ENCODE measurements at places on chromosomes 3 and 15.

- peak; percentile 6 for DNase-seq
These were observed 264.6 kb upstream of the TLE3 start for GRCh38 chr15:70362350-70362749.

GRCh38 chr3:109918740-109919139, 581.4 kb upstream of the DPPA4 start:
- no peak for DNase-seq

- no peak for DNase-seq
These were observed 152.3 kb downstream of the SMAD6 start for GRCh38 chr15:66854012-66854965.

GRCh38 chr15:99546441-99547100, 19.2 kb upstream of the MEF2A start:
- no peak for DNase-seq

GRCh38 chr15:71055461-71055860, 59.8 kb upstream of the THSD4 start:
- no peak for DNase-seq

- DNase-seq, result no peak
These were observed 622 bp upstream of the ZNF589 start for GRCh38 chr3:48240000-48240963.

DNA sequence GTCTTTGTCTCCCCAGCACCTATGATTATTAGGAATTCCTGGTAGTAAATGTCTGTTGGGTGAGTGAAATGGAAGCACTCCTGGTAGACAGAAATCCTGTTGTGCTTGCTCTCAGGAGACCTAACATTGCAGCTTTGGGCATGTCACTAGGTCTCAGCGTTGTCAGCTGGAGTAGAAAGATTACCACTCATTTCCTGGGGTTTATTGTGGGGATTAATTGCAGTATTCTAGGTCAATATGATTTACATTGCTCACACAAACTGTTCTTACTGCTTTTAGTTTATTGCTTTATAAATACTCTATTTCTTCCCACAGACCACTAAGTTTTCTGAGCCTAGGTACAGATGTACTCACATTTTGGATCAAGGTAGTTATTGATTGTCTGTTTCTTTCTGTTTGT, 5.1 kb downstream of the TSEN2 start:
- no peak for DNase-seq

- no peak for DNase-seq
These were observed 33.8 kb upstream of the TRA2B start for GRCh38 chr3:185971579-185971978.

- no peak for DNase-seq
These were observed 34.3 kb downstream of the MCF2L2 start for GRCh38 chr3:183394150-183394549.

DNA sequence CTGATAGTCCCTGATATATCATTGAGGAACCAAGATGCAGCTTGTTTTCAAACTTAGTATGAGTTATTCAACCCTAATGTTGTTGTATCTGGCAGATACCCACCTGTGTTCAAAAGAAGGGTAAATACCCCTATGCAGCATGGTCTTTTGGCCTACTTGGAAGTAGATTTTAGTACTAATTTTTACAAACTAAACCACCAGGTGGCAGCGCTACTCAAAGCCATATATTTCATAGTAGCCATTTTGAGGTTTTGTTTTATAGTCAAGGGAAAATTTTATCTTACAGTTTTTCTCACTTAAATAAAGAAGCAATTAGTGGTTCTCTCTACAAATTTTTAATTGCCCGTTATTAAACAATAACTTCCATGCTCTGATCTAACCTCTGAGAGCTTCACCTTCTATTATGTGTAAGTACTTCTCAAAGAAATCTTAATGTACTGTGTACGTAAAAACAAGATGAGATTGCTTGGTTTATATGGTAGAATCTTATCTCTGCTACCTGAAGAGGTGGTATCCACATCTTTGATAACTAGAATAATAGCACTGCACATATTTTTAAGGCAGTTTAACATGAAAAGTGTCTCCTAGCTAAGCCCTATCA, 31.5 kb upstream of the MLF1 start:
- DNase-seq, result peak; percentile 71

GRCh38 chr3:189790658-189791057, 159.5 kb downstream of the TP63 start:
- no peak for DNase-seq

- no peak for DNase-seq
These were observed 207.2 kb downstream of the ZBTB20 start for GRCh38 chr3:114939920-114940319.

- no peak for DNase-seq
These were observed 333.7 kb downstream of the ROBO2 start for GRCh38 chr3:77373619-77374018.

GRCh38 chr3:175445741-175446140, 586.6 kb downstream of the NAALADL2 start:
- no peak for DNase-seq

GRCh38 chr3:42031808-42032480, 59.2 kb upstream of the TRAK1 start:
- peak; percentile 45 for DNase-seq

DNA sequence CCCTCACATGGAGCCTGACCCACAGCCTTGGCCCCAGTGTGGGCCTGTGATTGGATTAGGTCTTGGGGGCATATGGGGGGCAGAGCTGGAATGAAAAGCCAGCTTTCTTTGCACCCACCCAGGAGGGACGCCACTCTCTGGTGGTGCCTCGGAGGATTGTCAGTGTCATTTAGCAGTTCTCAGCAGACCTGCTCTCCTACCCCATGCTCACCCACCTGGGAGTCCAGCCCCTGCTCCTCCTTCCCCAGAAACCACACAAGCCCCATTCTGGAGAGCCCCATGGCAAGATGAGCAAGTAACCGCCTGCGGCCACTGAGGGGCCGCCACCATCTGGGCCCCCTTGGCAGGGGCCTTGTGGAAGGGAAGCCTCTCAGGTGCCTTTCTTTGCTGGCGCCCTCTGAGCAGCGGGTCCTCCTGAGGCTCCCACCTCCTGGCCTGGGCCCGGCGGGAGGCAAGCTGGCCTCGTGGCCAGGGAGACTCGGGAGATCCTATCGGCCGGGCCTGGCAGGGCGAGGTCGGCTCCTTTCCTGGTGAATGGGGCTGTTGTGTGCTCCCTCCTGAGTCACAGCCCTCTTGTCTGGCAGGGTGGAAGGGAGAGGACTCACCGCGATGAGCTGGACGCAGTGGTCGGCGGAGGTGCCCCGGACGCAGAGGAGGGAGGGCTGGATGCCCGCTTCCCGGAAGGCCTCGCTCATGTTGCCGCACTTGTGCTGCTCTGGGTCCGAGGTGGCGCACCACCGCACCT, 2.3 kb downstream of the MELTF start:
- no peak for DNase-seq

DNA sequence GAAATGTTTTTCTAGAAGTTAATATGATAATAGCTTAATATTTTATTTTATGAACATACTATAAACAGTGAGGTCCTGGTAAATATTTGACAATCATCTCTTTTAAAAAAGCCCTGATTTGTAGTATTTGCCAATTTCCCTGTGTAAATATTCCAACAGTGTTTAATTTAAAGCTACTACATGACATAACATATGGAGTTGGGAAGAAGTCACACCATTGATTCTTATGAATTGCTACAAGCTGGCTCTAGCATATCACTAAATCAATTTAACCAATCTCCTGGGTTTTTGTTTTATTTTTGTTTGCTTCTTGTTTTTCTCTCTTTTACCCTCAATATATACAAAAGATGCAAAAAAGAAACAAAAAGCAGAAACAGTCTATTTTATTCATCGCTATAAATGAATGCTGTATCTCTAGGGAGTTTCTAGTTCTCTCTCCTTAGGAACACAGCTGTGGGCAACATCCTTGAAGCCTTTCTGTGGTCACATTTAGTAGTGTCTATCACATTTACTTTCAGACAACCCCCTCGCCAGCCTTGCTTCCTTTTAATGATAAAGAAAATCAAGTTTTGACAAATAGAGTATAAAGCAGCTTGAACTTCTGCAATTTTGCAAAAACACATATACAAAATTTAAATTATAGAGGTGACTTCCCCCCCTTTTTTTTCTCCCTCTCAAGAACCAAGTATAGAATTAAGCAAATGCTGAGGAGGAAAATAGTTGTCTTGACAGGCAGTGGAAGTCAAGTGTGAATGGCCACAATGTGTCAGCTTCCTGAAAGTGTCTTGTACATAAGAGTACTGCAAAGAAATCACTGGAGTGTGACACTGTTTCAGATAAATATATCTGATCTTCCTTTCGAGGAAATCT, 21.4 kb downstream of the CCR1 start:
- peak; percentile 80 for DNase-seq

- no peak for DNase-seq
These were observed 2.9 kb downstream of the STOML1 start for GRCh38 chr15:73989001-73989798.

DNA sequence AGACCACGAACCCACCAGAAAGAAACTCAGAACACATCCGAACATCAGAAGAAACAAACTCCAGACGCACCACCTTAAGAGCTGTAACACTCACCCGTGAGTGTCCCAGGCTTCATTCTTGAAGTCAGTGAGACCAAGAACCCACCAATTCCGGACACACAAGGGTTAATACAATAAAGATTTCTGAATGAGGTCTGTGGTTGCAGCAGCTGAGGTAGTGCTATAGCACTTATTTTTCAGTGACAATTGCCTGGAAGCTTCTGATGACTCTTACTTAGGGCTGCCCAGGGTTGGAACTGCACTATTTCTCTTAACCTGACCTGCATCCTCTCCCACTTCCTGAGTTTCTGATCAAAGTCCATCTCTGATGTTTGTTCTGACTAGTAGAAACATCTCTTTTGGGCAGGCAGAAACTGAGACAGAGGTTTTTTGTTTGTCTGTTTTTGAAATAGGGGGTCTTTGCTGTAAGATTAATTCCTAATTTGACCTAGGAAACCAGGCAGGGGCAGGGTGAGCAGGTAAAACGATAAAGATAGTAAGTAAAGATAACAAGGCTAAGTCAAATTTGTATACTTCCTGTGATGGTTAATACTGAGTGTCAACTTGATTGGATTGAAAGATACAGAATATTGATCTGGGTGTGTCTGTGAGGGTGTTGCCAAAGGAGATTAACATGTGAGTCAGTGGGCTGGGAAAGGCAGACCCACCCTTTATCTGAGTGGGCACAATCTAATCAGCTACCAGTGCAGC, 169.1 kb downstream of the GAP43 start:
- no peak for DNase-seq

- no peak for DNase-seq
These were observed 35.2 kb upstream of the PLSCR5 start for GRCh38 chr3:146640361-146640760.

GRCh38 chr15:79644091-79644490, 212.0 kb downstream of the MINAR1 start:
- peak; percentile 4 for DNase-seq

GRCh38 chr15:85793641-85794597, 806 bp downstream of the KLHL25 start:
- DNase-seq, result peak; percentile 48

DNA sequence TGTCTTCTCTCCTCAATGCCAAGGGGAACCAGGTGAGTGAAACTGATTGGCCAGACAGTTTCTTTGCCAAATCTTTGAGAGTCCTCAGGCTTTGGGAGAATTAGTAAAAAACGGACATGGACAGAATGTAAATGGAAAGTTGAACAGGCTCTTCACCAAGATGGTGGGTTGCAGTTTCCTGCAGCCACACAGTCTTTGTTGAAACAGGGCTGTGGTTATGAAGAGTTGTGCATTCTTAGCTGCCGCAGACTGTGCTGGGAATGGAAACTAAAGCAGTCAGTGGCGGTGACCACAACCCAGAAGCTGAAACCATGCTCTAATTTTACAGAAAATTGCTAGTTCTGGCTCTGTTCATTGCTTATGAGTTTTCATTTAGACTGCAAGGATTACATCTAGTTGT, 42.1 kb upstream of the TASOR start:
- no peak for DNase-seq

GRCh38 chr3:192275741-192276355, 451.5 kb downstream of the FGF12 start:
- DNase-seq, result no peak

DNA sequence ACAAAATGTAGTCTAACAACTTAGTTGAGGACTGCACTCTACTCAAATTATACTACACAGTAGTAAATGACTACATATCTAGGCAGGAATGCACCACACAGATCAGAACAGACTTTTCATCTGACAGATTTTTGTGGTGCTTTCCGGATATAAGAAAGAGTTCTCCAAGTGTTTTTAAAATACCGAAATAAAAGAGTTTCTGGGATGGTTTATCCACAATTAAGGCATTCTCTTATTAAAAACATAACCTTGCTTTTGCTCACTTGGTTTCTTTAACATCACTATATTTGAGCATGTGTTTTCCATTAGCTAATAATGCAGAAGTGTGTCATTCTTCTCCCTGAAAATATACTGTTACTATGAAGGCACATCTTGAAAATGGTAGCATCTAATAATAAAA, 132.9 kb downstream of the MAGI1 start:
- DNase-seq, result no peak

GRCh38 chr3:134666885-134667284, 16.1 kb upstream of the KY start:
- DNase-seq, result no peak

Data from lung (tissue), 17 donors.